Iris pigment epithelial cell (primary cell): ENCODE measurements at places on chromosomes 6 and 20.
A peak's percentile ranks its signal among the peaks of the same experiment; 100 is the strongest.

- DNase-seq: no peak
Measured at GRCh38 chr20:16445482-16445881, 127.8 kb downstream of the KIF16B start.

- no peak for DNase-seq
Measured at GRCh38 chr20:36260316-36260715, 24.0 kb downstream of the AAR2 start.

- DNase-seq: no peak
Measured at GRCh38 chr6:15575357-15576033, 87.3 kb downstream of the DTNBP1 start.

DNA sequence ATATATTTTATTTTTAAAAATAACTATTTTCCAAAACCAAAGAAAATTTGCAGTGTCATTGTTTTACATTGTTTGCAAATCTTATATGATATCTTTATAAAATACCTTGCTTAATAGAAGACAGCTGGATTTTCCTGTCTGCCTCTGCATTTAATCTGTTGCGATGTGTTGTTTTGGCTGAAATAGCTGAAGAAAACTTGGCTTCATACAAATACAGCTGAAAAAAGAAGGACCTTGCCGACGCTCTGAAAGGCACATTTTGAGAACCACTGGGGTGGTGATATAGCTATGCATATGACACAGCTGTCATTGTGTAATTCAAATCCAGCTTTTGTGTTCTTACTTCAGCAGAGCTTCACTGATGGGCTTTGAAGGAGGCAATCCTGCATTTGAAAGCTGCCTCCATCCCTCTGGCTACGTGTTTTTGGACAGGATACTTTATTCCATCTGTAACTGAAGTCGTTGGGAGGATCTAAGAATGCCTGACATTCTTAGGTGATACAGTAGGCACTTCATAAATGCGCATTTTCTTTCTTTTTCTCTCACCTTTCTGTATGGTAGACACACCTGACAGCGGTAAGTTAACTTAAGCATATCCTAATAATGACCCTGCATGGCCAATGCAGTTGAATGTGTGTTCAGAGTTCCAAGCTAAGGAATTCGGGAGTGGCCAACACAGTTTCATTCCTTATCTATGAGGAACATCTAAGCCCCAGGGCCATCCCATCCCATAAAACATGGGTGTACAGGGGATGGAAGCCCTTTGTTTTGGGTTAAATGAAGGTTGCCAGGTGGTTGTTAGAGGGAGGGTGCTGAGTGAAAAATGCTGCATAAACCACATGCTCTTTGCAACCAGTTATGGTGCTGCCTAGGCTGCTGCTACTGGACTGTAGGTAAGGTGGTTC is 213.0 kb downstream of the TFAP2A start:
- DNase-seq: no peak

GRCh38 chr6:118565311-118565960 is 17.3 kb downstream of the PLN start:
- DNase-seq: no peak

- no peak for DNase-seq
Measured at GRCh38 chr6:28433119-28433518, 10.2 kb downstream of the ZSCAN23 start.

DNA sequence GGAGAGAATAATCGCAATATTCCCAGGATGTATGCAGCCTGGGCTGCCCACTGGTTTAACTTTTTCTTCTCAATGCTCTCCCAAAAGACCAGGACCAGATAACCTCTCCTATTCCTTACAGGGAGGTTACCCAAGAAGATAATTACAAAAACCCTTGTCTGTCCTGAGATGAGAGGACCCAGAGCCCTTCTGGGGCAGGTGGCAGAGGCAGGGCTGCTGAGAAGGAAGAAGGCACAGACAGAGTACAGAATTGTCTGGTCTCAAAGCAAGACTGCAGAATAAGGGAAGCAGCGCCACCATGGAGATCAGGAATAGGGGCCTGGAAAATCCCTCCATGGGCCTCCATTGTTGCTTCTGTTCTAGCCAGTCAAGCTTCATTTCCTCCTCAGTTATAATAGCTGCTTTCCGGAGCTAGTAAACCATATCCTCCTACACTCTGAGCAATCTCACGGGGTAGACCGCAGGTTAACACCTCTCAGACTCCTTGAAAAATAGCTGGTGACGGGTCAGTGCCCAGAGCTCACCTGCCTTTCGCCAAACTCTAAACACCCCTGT is 463 bp upstream of the HLA-DMB start:
- no peak for DNase-seq

DNA sequence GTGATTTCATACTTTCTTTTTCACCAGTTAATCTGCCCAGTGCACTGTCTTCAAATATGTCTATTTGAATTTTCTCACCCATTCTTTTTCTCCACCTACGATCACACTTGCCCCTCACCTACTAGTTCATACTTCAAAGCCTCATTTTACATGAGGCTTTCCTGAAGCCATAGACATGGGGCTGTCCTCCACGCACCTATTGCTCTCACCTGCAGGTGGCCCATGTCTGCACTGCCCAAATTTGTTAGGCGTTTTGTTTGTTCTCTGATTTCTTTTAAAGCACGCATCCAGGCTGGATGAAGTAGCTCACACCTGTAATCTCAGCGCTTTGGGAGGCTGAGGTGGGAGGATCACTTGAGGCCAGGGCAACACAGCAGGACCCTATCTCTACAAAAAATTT is 106.8 kb upstream of the RIPOR2 start:
- no peak for DNase-seq

DNA sequence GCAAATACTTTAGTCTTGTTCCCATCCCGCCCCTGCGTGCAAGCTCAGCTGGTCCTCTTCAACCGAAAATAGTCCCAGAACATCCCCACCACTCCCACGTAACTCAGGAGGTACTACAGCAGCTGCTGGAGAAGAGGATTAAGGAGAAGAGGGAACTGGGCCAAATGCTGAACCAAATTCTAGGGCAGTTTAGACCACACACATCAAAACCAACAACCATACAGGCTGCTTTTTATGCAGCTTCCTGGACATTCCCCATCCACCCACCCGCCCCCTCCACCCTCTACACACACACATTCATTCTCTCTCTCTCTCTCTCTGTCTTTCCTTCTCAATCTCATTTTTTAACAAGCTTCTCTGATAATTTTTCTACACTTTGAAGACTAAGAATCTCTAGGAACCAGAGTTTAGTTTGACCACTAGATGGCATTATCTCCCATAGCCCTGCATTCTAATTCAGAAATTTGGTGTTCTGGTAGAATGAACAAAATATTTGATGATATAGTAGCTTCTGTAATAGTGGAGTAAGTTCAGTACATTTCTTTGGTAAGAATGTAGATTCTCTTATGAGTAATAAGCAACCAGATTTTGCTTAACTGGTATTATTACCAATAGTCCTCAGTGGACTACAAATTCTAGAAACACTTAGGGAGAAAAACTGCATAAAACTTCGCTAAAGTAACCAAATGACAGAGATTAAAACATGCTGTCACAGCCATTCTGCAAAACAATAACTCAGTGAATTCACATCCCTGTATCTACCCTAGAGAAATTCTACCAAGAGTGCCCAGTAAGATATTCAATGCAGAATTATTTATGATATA is 52.1 kb upstream of the BEND6 start:
- peak; percentile 66 for DNase-seq

- DNase-seq: no peak
Measured at GRCh38 chr6:45624228-45624627, 246.5 kb upstream of the SUPT3H start.

DNA sequence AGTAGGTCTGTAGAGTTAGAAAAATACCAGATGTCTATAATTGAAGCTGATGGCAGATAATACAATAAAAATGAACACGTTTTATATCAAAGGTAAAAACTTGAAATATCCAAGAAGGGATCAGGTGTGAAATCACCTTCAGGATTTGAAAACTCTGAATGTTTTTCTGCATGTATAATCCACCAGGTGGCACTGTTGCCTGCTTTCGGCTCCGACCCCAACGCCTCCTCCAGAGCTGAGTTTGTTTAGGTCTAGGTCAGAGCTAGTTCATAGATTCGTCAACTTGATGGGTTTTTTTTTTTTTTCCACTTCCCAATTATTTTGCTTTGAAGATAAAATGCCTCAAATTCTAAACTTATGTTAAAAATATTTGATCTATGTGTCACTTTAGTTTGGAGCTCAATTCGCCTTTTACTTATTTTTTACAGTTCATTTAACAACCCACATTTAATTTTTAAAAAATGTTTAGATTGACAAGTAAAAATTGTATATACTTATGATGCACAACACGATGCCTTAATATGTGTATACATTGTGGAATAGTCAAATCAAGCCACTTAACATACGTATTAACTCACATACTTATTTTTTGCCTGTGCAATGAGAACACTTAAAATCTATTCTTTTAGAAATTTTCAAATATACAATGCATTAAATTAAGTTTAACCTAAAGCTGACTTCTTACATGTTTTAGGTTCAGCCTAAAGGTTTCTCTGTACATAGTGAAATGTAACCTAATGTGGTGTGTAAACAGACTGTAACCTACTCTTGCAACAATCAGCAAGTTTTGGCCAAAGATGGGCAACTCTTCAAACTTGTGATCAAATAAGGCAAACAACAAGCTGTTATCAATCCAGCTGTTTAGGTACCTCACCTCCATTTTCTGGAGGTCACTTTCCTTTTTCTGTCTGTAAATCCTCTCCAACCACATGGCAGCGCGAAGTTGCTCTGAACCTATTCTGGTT is 39.4 kb upstream of the ENPP4 start:
- DNase-seq: peak; percentile 45

DNA sequence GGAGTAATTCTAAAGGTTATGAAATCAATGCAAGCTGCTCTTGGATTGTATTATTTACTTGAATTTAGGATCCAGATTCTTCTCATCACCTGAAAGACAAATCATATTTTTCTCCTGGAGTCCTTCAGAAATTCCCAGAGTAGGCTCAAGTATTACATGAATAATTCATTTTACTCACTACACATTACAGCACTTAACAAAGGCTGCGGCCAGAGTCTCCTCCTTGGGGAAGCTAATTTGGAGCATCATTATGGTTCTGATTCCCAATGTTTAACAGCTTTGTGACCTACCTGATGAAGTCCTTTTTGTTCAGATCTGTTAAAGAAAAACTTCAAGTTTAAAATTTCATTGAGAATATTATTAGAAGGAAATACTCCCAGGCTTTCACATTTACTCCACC is 28.7 kb downstream of the GRIK2 start:
- no peak for DNase-seq

DNA sequence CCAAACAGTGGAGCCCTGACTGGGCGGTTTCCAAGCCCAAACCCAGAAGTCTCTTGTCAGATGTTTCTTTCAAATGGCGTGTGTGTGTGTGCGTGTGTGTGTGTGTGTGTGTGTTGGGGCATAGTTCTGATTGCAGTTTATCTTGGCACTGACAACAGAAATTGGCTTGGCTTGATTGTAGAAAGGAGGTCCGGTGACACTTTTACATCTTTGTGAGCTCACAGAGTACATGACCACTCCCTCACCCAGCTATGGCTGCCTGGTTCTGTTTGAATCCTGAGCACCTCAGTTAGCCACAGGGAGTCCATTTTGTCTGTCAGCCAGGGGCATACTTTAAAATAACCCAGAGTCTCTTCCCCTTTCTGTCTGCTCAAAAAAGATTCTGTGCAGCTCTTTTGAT is 276.3 kb downstream of the CD83 start:
- no peak for DNase-seq

- DNase-seq: peak; percentile 69
Measured at GRCh38 chr20:31517373-31517772, 3.1 kb downstream of the HM13 start.

- no peak for DNase-seq
Measured at GRCh38 chr20:15011631-15012030, 674.2 kb upstream of the FLRT3 start.

DNA sequence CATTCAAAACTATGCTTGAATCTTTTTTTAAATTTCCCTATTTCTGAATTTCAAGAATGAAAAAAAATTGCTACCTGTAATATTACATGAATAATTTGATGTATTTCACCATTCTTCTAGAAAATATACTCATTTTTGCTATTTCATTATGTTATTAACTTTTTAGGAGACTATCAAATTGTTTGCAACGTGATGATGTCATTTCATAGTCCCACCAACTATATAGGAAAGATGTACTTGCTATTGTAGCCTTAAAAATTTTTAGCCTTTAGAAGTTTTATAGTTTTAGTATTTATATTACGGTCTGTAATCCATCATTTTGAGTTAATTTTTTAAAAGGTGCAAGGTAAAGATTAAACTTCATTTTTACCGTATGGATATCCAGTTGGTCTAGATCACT is 81.4 kb upstream of the AHI1 start:
- no peak for DNase-seq

DNA sequence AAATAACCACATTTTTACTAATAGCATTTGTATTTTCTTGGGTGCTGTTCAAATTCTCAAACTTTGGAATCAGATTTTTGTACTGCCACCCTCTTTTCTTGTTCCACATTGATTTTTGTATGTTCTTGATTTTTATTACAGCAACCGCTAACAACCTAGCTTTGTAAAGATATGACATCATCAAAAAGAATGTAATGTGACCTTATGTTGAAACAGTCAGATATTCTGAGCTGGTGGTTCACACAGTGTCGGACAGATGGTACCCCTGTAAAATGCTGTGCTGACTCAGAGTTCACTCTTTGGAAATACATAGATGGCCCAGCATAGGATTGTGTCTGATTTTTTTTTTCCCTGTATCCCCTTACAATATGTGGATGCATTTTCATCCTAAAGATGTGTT is 118.9 kb downstream of the QKI start:
- DNase-seq: peak; percentile 97

- peak; percentile 92 for DNase-seq
Measured at GRCh38 chr6:30818391-30818841, 65.9 kb upstream of the DDR1 start.

GRCh38 chr20:13220194-13220903 is 725 bp upstream of the ISM1 start:
- peak; percentile 15 for DNase-seq

GRCh38 chr6:169425628-169426370 is 172.2 kb upstream of the THBS2 start:
- DNase-seq: no peak

- peak; percentile 41 for DNase-seq
Measured at GRCh38 chr6:55704421-55704820, 125.4 kb upstream of the HMGCLL1 start.
